NAMALWA (cell line): ENCODE measurements at places on chromosomes 12 and 14.

DNA sequence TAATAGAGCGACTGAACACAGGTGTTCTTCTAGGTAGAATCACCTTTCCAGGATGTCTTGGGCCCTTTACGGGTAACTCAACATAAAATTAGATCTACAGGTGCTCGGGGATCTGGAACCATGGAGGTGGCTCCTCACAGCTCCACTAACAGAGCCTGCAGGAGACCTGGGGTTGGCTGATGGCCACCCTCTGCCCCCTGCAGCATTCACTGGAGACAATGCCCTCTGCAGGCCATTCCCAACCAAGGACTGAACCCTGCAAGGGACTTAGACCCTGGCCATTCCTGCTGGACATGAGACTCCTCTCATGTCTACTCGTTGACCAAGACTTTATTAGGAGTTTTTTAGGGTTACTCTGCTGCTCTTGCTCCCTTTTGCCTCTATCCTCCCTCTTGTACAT is 58.5 kb upstream of the PPP4R3A start:
- DNase-seq, result no peak

- DNase-seq, result no peak
These were observed 474.8 kb upstream of the TBX3 start for GRCh38 chr12:115158816-115159215.

DNA sequence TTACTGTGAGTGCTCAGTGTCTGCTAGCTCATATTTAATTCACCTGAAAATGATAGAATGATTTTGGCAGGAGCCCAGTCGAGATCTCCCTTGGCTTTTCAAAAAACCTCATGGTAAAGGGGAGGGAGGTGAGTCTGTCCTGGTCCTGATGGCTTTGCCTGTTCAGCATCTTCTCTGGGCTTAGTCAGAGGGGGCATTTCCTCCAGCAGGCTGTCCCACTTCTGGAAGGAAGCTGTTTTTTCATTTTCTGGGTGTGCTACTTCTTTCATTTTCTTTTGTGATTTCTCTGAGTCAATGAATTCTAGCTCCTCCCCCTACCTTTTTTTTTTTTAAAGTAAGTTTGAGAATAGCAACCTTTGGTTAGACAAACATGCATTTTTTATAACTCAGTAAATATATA is 58.8 kb downstream of the TMX1 start:
- DNase-seq, result no peak

DNA sequence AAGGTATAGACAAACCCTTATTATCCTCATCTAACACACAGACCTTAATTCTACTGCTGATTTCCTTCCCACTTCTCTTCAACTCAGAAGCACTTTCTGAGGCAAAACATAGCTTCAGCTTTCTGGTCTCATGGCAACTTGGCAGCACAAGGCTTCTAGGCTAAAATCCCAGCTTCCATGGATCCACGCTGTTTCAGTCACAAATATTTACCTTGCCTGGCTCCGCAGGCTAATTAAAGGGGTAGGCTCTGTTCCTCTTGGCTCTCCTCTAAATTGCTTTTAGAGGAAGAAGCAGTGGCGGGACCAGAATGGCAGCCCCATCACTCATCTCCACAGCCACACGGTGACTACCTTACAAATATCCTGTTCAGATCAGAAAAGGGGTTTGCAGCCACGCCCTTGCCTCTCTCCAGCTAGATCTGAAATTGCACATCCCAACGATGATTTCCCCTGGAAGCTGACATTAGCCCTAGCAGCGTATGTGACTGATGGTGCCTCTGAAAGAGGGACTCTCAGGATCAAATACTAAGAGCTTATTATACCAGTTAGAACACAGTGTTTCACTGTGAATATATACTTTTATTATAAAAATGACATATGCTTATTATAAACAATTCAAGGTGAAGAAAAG is 221.5 kb upstream of the NUDT4 start:
- DNase-seq, result no peak
